ENCODE measurements at places on chromosomes 4 and X.

GRCh38 chrX:105662248-105662647 lies 160.1 kb upstream of the NRK start:
- no peak for DNase-seq

GRCh38 chrX:39802354-39802753 lies 295.4 kb downstream of the BCOR start:
- DNase-seq: peak; percentile 51

GRCh38 chr4:84691800-84692199 lies 108.9 kb downstream of the CDS1 start:
- no peak for DNase-seq

DNA sequence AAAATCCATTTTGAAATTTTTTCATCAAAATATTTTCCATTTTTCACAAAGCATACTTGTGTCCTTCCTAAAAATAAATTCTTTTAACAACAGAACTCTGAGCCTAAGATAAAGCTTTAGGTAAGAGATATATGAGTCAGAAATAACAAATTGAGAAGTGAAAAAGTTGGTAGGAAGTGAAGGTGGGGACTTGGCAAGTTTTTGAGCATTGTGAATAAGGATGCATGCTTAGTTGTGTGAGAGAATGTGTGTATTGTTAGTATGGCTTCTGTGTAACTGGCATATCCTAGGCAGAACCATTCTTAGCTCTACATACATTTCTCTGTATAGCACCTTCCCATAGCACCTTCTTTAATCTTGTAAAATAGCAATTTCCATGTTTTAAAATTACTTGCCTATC lies 6.8 kb downstream of the ASB5 start:
- DNase-seq: no peak

- DNase-seq: no peak
Measured at GRCh38 chr4:143224255-143224654, 39.5 kb downstream of the USP38 start.

GRCh38 chr4:101512416-101512815 lies 165.1 kb upstream of the PPP3CA start:
- no peak for DNase-seq

GRCh38 chr4:99817309-99817890 lies 773 bp downstream of the DAPP1 start:
- no peak for DNase-seq

DNA sequence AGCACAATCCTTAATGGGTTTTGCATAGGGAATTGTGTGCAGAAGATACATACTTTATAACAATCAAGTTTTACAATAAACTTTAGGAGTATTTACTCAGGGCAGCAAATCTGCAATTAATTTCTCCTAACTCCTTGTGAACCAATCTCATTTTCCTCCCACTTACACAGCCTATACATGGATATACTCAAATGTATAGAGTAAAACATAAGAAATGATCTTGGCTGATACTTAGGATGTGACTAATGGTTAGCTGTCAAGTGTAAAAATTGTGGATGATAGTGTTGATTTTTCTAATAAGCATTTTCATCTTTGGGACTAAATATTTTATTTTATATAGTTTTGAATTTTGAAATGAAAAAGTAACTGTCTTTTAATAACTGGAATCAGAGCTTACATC lies 759.6 kb downstream of the GRID2 start:
- DNase-seq: no peak

DNA sequence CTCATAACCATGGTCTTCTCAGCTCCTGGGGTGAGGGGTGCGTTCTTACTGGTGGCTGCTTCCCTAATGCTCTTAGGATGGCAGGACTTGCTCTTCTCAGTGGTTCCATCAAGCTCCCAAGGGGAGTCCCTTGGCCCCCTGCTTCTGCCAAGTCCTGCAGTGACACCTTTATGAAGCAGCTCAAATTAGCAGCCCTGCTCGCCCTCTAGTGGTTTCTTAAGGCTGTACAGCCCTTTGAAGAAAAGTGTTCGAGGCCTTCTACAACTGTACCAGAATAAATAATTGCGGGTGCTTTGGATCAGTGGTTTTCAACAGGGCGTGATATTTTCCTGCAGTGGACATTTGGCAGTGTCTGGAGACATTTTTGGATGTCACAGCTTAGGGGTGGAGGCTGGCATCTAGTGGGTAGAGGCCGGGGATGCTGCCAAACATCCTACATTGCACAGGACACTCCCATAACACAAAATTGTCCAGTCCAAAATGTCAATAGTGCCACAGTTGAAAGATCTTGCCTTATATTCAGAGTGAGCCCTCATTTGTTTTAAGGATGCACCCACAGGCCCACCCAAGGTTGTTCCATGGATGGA lies 204.7 kb upstream of the S100G start:
- peak; percentile 68 for DNase-seq

DNA sequence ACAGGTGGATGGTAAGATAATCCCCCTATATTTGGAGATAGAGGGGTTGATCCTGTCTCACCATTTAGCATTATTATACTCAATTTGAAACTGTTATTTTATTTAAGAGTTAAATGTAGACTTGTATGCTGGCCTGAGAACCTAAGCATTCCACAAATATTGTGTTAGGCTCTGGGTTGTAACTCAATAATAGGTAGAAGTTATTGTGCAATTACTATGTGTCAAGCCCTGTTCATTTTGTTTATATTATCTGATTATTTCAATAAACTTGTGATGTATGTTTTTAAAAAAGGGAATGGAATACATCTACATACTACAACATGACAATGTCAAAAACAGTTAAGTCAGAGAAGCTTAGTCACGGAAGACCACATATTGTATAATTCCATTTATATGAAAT lies 13.6 kb upstream of the TXK start:
- no peak for DNase-seq

DNA sequence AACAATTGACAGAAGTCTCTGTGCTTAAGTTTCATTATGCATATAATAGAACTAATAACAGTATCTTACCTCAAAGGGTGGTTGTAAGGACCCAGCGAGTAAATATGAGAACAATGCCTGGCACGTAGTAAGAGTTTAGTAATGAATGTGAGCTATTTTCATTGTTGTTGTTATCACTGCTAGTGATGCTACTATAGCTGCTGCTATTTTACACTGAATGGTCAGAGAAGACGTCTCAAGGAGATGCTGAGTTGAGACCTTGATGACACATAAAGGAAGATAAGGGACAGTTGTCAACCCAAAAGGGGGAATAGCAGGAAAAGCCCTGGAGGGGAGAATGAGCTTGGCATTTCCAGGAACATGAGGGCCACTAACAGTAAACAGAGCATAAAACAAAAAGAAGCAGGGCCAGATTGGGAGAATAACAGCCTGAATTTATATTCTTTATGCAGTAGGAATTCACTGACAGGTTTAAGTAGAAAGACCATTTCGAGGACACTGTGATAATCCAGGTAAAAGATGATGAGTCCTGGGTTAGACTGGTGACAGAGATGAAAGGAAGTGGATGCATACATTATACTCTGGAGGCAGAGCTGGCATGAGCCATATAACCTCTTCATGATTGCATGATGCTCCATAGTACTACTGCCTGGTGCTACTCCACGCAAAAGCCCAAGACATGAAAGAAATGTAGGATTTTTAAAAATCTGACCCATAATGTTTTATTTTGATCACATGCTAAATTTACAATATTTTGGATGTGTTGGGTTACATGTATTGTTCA lies 23.1 kb downstream of the ATP8A1 start:
- DNase-seq: no peak

DNA sequence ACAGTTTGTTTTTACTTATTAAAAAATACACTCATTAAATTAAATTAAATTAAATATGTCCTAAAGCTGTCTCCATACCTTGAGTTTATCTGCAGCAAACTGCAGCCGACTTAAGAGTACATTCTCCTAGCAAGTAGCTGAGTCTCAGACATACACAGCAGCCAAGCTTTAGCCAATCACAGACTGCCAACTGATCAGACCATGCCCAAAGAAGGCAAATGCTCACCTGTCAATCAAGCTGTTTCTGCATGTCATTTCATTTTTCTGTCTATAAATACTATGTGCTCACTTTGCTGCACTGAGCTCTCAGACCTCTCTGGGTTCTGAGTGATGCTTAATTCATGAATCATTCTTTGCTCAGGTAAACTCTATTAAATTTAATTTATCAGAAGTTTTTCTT lies 280.9 kb upstream of the EPHA5 start:
- no peak for DNase-seq

DNA sequence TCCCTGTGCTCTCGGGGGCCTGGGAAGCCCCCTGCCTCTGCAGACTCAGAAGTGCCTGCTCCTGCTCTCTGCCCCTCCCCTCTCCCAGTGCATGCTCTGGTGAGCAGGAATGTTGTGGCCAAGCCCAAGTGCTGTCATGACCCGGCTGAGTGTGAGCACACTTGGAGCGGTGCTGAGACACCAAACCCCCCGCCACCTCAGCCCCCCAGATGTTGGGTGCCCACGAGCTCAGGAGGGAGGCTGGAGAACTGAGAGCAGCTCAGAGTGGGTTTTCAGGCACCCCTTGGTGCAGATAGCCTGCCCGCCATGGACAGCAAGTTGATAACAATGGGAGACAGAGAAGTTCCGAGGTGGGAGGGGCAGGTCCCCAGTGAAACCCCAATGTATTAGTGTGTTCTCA lies 477.4 kb downstream of the ACTRT1 start:
- DNase-seq: no peak
